ENCODE measurements at places on chromosomes 5 and 9. TPM values are rescaled to one million over a fixed set of nuclear protein-coding genes. Genes with fewer than 3 reads are reported as not detected.

CNTFR gene
- polyA plus RNA-seq: 4.1 TPM

CORO2A gene
- polyA plus RNA-seq: 7.3 TPM

KLF4 gene
- polyA plus RNA-seq: 150 TPM

STPG3 gene
- polyA plus RNA-seq: not detected

RLN2 gene
- 0.83 TPM for polyA plus RNA-seq

C1QTNF3 gene
- polyA plus RNA-seq: 19.6 TPM

SLC25A48 gene
- not detected for polyA plus RNA-seq

SPINK7 gene
- not detected for polyA plus RNA-seq

TAF11L5 gene
- not detected for polyA plus RNA-seq

CARD6 gene
- 10.5 TPM for polyA plus RNA-seq

TRIM36 gene
- 6.0 TPM for polyA plus RNA-seq

SLC34A3 gene
- 0.53 TPM for polyA plus RNA-seq

OBP2B gene
- not detected for polyA plus RNA-seq

PCDHGB7 gene
- 0.56 TPM for polyA plus RNA-seq

TOR2A gene
- polyA plus RNA-seq: 6.1 TPM

KCNN2 gene
- 0.92 TPM for polyA plus RNA-seq
